ENCODE measurements at places on chromosomes 6 and 20.

- DNase-seq, result no peak
Observed at GRCh38 chr20:50843331-50844276, 48.7 kb downstream of the BCAS4 start.

- DNase-seq, result peak; percentile 22
Observed at GRCh38 chr6:55069132-55069781, 105.1 kb upstream of the HCRTR2 start.

DNA sequence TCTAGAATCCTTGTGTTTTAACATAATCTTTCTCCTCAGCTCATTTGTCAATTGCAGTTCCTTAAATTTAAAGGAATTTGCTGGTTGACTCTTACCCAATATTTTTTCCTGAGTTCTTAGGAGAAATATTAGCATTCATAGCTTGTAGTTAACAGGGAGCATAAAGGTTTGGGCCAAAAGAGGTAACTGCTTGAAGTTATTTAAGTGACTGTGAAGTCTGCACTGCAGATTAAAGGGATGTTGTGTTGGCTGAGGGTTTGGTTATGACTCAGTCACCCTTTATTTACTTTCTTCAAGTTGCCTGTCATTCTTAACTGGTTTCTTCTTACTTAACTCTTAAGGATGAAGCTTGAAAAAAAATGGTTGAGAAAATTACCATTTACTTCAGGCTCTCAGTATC is 220.3 kb upstream of the LAMP5 start:
- no peak for DNase-seq

GRCh38 chr6:43604174-43604573 is 24.9 kb downstream of the GTPBP2 start:
- DNase-seq, result no peak

GRCh38 chr6:3431994-3432393 is 24.9 kb downstream of the SLC22A23 start:
- no peak for DNase-seq

GRCh38 chr6:167533851-167534250 is 209.0 kb downstream of the TTLL2 start:
- no peak for DNase-seq

- no peak for DNase-seq
Observed at GRCh38 chr20:48153103-48153502, 367.8 kb upstream of the SULF2 start.

- no peak for DNase-seq
Observed at GRCh38 chr6:167588181-167588919, 238.4 kb upstream of the AFDN start.

GRCh38 chr6:168179133-168179532 is 100.1 kb upstream of the FRMD1 start:
- no peak for DNase-seq

DNA sequence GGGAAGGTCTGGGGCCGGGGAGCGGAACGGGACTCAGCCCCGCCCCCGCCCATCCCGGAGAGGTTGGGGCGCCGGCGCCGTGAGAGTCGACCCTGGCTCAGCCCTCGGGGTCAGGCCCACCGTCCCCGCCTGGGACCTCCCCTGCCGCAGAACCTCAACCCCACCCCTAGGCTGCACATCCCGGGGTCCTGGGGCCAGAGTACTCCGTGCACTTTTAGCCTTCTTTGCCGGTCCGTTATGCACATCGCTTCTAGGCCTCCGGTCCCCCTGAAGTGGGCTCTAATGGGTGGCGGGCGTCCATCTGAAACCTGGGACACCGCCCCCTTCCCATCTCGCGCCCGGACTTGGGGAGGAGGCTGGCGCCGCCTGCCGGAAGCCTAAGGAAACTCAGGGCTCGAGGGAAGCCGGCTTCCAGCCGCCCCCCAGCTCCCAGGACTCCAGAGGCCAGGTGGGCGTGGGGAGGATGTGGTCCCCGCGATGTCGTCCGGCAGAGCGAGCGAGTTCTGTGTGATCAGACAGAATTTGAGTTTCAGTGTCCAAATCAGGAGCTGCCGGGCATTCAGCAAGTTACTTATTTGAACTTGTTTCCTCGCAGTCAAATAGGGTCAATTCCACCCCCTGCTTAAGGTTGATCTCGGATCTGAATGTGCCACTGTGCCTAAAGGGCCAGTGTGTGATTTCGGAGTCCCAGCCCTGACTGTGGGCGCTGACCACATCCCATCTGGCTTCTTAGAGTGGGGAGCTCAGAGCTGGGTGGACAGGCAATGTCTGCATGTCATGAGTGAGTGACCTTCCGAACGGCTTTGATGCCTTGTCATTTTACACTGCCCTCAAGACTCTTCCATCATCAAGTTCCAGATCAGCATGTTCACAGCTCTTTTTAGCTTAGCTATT is 47.6 kb downstream of the CPXM1 start:
- DNase-seq, result peak; percentile 58

- no peak for DNase-seq
Observed at GRCh38 chr20:32807706-32808105, 12.0 kb upstream of the MAPRE1 start.

DNA sequence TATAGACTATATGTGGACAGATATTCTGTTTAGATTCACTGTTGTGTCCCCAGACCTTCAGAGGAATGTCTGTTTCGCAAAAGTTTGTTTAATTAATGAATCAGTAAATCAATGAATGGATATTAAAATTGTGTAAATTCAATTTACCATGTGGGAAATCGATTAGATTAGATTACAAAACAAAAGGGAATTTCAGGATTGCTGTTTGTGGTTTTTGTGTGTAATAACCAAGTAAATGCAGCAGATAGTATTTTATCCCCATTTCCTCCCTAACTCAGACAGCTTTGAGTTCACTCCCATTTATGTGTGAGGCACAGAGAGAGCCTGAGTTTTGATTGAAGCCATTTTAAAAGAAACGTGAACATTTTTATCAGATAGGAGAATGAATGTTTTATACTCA is 214.8 kb downstream of the ADGB start:
- DNase-seq, result no peak

DNA sequence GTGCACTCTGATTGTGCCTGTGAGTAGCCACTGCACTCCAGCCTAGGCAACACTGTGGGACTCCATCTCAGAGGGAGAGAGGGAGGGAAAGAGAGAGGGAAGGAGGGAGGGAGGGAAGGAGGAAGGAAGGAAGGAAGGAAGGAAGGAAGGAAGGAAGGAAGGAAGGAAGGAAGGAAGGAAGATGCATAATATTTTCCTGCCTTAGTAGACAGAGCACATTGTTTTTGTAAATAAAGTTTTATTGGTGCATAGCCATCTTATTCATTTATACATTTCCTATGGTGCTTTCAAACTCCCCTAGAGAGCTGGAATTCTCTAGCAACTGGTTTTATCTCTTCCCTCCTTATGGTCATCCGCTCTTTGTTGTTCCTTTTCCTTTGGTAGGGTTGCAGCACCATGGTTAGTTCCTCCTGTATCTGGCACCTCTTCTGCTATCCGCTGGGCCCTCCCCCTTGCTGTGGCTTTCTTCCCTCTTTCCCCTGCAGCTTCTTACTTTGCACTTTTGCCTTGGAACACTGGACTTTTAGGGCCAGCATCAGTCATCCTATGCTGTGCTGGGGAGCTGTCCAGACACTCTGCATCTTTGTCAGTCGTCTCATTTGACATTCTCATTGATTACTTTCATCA is 20.2 kb downstream of the GPR6 start:
- DNase-seq, result no peak

DNA sequence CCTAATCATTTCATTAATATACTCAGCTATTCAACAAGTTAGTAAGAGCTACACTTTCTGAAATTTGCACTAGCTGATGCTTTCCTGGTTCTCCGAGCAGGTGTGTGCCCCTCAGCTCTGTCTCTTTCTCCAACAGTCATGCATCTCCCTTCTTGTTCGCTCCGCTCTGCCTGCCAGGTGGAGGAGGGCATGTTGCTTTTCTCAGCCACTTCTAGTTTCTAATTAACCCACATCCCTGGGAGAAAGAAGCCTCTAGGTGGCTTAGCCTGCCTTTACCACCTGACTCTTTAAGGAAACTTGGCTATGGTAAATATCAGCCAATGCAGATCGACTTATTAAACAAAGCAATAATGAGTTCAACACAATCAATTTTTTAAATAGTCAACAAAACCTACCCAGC is 34.2 kb downstream of the LRFN2 start:
- DNase-seq, result no peak

DNA sequence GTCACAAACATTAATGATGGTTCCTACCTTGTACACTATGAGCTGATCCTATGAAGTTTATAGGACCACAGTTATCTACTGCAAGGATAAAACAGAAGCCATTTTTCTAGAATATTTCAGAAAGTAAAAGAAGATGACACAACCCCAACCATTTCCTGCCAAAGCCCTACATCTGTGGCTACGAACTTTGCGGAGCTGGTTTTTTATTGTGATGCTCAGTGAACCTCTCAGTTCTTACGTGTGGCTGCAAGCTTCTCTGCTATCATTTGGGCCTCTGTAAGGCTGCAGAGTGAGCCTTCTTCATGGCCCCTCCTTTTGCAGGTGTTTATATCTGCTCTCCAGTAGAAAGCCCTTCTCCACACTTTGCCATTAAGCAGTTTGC is 17.8 kb upstream of the TAGAP start:
- no peak for DNase-seq

GRCh38 chr6:101080597-101080996 is 199.5 kb upstream of the ASCC3 start:
- DNase-seq, result no peak

- no peak for DNase-seq
Observed at GRCh38 chr6:127128066-127128465, 9.6 kb downstream of the RSPO3 start.

GRCh38 chr6:16657768-16658167 is 103.5 kb downstream of the ATXN1 start:
- DNase-seq, result no peak

DNA sequence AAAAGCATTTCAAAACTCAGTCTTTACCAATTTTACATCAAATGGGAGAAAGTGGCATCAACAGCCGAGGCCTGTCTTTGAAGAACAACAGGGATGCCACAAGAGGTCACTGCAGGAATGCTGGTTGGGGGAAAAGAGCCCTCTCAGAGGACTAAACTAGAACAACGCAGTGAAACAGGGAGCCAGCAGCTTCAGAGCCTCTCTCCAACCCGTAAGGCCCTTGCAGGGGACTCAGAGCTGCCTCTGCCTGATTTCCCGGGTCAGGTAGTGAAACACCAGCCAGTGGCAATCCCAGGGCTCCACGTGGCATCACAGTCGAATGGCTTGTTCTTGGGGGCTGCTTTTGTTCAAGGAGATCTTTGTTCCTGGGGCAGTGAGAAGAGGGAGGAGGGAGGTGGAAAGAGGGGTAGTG is 55.0 kb upstream of the KCNK16 start:
- DNase-seq, result peak; percentile 72

- DNase-seq, result no peak
Observed at GRCh38 chr20:38514947-38515346, 42.3 kb downstream of the RALGAPB start.

DNA sequence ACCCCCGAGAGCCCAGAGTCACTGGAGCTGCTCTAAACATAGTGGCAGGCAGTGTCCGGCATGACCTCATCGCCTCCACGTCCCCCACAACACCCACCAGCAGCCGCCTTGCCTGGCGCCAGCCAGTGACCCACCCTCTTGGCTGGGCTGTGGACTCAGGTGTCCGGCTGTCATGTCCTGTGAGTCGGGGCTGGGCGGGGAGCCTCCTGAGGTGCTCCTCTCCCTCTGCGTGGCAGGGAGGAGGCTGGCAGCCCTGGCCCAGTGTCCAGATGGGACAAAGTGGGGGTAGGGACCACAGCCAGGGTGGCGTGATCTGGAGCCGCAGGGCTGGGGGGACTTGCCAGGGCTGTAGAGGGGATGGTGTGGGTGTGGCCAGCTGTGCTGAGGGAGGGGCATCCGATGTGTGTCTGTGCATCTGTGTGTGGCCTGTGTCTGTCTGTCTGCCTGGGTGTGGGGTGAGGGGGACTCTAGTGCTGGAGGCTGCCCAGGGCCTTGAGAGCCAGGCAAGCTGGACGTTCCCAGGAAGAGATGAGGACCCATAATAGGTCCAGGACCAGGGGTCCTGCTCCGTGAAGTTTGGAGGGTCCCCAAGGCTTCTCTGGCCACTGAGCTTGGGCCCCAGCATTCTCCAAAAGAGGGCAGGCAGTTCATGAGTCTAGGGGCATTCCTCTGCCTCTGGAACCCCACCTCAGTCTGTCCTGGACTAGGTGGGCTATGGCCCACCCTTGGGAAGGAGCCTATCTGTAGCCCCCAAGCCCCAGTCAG is 2.3 kb upstream of the SOX18 start:
- DNase-seq, result no peak

DNA sequence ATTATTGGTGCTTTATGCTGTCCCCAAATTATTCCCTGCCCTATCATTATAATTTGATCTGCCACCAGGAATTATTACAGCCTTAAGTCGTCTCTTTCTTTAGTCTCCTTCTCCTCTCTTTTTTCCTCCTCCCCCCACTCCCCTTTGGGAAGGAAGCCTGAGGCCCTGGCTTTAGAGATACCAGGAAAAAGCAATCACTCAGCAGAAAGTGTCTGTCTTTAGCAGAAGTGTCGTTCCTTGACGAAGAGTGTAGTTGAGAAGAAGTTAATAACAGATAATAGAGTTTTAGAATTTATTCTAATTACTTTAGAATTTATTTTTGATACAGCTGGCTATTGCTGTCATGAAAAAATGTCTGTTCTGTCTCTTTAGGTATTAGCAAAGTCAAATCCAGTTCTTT is 16.5 kb downstream of the LIN28B start:
- DNase-seq, result no peak

DNA sequence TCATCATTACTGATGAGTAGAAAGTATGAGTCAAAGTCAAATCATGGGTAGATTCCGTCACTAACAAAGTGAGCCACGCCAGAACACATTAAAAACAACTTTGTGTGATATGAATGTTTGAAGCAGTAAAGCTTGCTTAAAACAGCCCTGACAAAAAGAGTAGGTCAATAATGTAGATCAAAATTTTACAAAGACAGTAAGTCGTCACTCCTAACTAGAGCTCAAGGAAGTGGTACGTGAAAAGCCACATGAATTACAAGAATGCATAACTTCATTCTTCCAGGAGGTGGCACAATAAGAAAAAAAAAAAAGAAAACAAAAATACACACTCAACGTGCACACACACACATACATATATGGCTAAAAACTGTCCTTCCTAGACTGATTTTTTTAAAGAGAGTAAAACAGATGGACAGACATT is 69.9 kb downstream of the HACE1 start:
- DNase-seq, result peak; percentile 16

DNA sequence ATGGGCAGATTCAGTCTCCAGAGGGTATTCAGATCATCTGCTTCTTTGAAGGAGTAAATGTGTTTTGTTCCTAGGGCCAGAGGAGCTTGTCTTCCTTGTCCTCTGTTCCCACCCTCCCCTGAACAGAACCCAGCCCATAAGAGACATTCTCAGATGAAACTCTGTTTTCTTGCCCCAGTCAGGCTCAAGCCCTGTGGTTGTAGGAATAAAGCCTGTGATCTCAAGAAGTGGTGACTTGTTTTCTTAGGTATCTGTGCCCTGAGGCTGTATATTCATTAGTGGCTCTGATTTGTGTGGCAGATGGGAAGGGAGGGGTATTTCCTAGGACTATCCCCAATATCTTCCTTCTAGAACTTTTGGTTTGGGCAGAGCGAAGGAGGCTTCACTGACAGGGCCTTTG is 27.9 kb downstream of the GSS start:
- no peak for DNase-seq

- DNase-seq, result no peak
Observed at GRCh38 chr6:32643904-32644303, 6.7 kb downstream of the HLA-DQA1 start.

GRCh38 chr6:23415819-23416427 is 710.1 kb upstream of the NRSN1 start:
- no peak for DNase-seq

All from HEK293T (cell line).